Stimulated activated CD4-positive, alpha-beta T cell treated with anti-CD3 and anti-CD28 coated beads, Interleukin-1b, Interleukin-23, amount 100 ng/mL, for 1 hour (primary cell): ENCODE measurements at places on chromosomes 11 and 22.
A peak's percentile ranks its signal among the peaks of the same experiment; 100 is the strongest.

DNA sequence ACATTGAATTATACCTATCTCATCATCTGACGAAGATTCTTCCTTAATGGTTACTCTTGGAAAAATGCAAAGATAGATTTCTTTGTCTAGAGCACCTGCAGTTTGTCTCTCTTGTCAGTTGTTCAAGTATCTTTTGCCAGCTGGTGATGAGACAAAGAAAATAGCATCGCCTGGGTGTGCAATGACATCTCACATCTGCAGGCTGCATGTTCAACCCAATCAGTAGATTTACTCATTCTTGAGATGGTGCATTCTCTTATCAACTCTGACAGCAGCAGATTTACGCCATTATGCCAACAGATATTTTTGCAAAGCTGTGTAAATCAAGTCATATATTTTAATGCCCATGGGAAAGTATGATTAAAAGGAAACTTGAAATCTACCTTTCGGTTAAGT lies 164.6 kb upstream of the PDGFD start:
- no peak for DNase-seq

GRCh38 chr11:43242401-43242800 lies 69.4 kb upstream of the API5 start:
- DNase-seq, result no peak

GRCh38 chr11:44730775-44731174 lies 4.0 kb downstream of the TSPAN18 start:
- DNase-seq, result no peak

GRCh38 chr11:79366218-79366617 lies 74.6 kb downstream of the TENM4 start:
- no peak for DNase-seq

- DNase-seq, result no peak
Observed at GRCh38 chr11:96008161-96008720, 84.3 kb upstream of the MTMR2 start.

DNA sequence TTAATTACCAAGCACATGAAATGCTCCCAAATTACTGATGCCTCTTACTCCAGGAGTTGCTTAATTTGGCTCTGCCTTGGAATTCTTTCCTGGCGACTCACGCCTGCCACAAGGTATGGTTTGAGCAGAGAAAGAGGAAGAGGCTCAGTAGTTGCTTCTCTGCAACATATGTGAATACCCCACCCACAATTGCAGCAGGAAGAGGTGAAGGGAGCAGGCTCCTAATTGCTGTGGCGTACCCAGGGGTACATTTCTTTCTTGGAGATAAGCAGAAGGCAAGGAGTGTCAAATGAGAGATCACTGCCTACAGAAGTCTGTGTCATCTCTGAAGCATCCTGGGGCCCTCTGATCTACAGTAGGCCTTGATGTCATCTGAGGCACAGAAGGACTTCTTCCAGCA lies 10.6 kb upstream of the NNMT start:
- DNase-seq, result no peak

- DNase-seq, result no peak
Observed at GRCh38 chr11:72758690-72759389, 6.6 kb upstream of the ARAP1 start.

- DNase-seq, result peak; percentile 99
Observed at GRCh38 chr11:45846974-45847910, at the start of gene CRY2. Gene CRY2, plus strand, starts transcription at chr11:45847475. Its CDS starts 16 bp downstream, at chr11:45847491.

DNA sequence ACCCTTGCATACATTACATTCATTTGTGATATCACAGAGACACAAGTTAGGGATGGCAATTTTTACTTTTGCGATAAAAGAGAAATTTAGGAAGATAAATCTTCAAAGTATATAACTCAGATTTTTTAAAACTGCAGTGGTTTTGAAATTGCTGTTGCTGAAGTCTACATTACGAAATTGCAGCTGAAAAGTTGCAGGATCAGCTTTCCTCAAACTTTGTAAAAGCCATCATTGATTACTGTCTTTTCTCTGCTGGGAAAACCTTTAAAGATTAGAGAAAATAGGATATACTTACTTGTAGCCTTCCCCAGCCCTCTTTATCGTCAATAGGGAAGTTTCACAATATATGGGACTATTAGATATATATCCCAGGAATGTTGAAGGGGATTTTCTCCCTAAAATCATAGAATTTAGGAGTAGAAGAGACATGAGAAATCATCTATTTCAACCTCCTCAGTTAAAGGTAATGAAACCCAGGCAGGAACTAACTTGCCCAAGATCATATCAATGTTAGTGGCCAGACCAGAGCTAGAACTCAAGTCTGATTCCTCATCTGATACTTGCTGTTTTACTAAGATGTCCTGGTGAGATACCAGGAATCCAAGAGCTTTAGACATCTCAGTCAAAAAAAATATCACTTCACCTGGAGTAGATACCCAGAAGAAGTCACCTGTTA lies 10.4 kb upstream of the AGBL2 start:
- no peak for DNase-seq

DNA sequence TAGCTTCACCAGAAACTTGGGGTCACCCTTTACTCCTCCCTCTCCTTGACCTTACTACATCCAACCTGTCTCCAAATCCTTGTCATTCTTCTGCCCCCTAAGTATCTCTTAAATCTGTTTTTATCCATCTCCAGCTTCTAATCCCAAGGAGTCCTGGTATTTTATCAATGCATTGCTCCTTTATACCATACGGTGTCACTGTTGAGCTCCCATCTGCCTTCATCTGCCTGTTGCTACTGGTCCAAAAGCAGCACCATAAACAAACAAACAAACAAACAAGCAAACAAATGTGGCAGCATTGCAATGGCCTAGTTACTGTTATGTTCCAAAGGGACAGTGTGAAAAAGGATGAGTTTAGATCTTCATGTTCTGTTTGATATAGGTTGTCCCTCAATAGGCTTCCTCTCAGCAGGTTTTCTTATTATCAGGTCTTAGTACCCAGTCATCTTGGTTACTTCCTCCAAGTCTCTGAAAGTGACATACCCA lies 34.2 kb downstream of the DNHD1 start:
- no peak for DNase-seq
